ENCODE measurements at places on chromosomes 2 and 18. TPM values are rescaled to one million over a fixed set of nuclear protein-coding genes. Genes with fewer than 3 reads are reported as not detected.

GRCh38 chr2:232236200-232236599 lies 142.4 kb upstream of the ALPP start:
- 0 out of 2 replicates have a peak, but pooled peaks cover 4% of the 10 kb centered on the region for H3K36me3 ChIP-seq
- H3K4me3 ChIP-seq = no peak overlapping the region
- no peak for DNase-seq
- H3K27ac ChIP-seq = no peak overlapping the region
- no peaks in the 10 kb centered on the region for H3K27me3 ChIP-seq

DNA sequence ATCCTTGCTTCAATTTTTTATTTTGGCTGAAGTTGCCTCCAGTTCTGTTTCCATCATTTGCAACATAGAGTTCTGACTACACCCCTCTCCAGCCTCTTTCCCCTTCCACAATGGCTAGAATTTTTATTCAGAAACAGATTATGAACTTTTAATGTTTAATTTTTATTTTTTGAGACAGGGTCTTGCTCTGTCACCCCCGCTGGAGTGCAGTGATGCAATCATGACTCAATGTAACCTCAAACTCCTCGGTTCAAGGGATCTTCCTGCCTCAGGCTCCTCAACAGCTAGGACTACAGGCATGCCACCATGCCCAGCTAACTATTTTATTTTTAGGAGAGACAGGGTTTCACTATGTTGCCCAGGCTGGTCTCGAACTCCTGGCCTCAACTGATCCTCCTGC lies 2.8 kb downstream of the NTSR2 start:
- DNase-seq = peak; percentile 15
- H3K4me3 ChIP-seq = no peak overlapping the region
- H3K27me3 ChIP-seq = no peaks in the 10 kb centered on the region
- H3K4me1 ChIP-seq = peaks cover 47% of the 10 kb centered on the region
- no peaks in the 10 kb centered on the region for H3K36me3 ChIP-seq

DNA sequence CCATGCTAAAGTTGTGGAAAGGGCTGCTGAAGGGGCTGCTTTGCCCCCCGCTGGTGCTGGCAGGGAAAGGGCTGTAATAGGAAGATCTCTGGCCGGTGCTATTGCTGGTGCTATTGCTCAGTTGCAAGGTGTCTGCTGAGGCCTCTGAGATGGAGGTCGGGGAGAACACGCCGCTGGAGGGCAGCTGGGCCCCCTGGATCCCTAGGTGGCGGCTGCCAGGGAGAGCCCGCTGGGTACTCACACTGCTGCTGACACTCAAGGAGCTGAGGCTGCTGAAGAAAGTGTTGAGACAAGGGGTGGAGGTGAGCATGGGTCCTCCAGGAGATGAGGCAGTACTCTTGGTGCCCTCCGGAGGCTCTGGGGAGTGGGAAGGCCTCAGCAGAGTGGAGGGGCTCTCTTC lies 4.2 kb downstream of the FOXI3 start:
- H3K27ac ChIP-seq = no peak overlapping the region
- H3K27me3 ChIP-seq = peaks cover 31% of the 10 kb centered on the region
- DNase-seq = no peak
- H3K36me3 ChIP-seq = no peaks in the 10 kb centered on the region
- H3K4me1 ChIP-seq = no peaks in the 10 kb centered on the region

- H3K4me3 ChIP-seq = no peak overlapping the region
- H3K27me3 ChIP-seq = no peaks in the 10 kb centered on the region
- no peaks in the 10 kb centered on the region for H3K36me3 ChIP-seq
- no peak for DNase-seq
These were observed 418.5 kb upstream of the CNTNAP5 start for GRCh38 chr2:123606631-123607030.

- no peak overlapping the region for H3K27ac ChIP-seq
- H3K4me1 ChIP-seq = peaks cover 9% of the 10 kb centered on the region
- no peaks in the 10 kb centered on the region for H3K36me3 ChIP-seq
- H3K27me3 ChIP-seq = peaks cover 4% of the 10 kb centered on the region
- no peak for DNase-seq
These were observed 240.9 kb upstream of the APCDD1 start for GRCh38 chr18:10213526-10213925.

GRCh38 chr2:40564184-40564583 lies 112.3 kb upstream of the SLC8A1 start:
- H3K4me3 ChIP-seq = no peak overlapping the region
- H3K36me3 ChIP-seq = no peaks in the 10 kb centered on the region
- no peak overlapping the region for H3K27ac ChIP-seq
- H3K27me3 ChIP-seq = no peaks in the 10 kb centered on the region

DNA sequence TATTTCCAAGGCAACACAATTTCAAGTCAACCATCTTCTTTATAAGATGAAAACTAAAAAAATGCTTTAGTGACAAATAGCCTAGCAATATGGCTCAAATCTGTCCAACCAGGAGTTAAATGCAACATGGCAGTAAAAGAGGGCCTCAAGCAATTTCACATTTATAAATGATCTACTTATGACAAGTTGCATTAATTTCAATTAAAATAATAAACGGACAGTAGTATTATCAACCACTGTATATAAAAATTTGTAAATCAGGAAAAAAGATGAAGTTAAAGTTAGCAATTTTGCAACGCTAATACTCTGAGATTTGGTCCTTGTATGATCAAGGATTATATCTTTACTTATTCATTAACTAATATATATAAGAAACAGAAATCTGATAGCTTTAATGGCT lies 19.3 kb downstream of the CCDC88A start:
- H3K27me3 ChIP-seq = no peaks in the 10 kb centered on the region
- DNase-seq = no peak
- no peak overlapping the region for H3K4me3 ChIP-seq
- no peaks in the 10 kb centered on the region for H3K36me3 ChIP-seq
- no peaks in the 10 kb centered on the region for H3K4me1 ChIP-seq
- H3K27ac ChIP-seq = no peak overlapping the region

DNA sequence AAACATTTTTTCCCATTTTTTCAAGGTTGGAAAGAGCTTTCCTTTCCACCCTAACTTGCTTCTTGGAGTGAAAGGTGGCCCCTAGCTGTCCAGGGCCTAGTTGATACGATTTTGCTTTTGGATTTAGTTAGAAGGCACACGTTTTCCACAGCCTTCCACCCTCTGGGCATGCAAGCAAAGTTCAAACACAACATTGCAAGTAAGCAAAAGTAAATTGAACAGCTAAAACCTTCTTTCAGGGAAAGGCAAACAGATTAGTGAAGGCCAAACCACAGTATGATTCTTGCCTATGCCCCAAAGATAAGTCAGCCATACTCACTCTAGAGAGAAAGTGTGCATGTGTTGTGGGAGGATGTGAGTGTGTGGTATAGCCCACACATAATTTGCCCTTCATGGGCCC lies 273.7 kb upstream of the KLHL29 start:
- H3K27me3 ChIP-seq = 0 out of 2 replicates have a peak, but pooled peaks cover 4% of the 10 kb centered on the region
- H3K4me3 ChIP-seq = no peak overlapping the region
- H3K36me3 ChIP-seq = no peaks in the 10 kb centered on the region
- H3K27ac ChIP-seq = no peak overlapping the region

DNA sequence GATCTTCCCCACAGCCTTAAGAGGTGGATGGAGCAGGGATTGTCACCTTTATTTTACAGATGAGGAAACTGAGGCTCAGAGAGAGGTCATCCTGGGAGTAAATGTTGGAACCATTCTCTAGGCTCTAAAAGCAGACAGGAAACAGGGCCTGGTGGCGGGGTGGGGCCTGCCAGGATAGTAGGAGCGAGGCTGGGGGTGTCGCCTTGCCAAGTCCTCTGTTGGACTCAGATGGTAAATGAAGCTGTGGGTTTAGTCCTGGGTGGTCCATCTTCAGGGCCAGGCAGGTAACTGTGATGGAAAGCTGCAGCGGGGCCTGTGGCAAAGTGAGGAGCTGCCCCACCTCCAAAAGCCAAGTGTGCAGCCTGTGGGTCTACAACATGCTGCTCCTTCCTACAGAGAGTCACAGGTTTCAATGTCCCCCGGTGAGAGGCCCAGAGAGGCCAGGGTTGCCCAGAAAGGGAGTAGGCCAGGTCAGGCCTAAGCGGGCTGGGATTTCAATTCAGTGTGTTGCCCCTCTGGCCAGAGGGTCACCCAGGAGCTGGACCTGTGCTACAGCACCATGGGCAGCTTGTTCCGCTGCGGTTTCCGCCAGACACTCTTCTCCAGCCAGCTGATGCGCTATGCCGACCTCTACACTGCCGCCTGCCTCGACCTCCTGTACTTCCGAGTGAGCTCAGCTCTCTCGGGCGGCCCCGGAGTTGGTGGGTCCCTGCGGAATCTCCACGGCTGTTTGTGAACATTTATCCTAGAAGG lies 6.6 kb downstream of the NT5DC4 start:
- no peak overlapping the region for H3K4me3 ChIP-seq
- DNase-seq = no peak
- H3K27ac ChIP-seq = no peak overlapping the region

DNA sequence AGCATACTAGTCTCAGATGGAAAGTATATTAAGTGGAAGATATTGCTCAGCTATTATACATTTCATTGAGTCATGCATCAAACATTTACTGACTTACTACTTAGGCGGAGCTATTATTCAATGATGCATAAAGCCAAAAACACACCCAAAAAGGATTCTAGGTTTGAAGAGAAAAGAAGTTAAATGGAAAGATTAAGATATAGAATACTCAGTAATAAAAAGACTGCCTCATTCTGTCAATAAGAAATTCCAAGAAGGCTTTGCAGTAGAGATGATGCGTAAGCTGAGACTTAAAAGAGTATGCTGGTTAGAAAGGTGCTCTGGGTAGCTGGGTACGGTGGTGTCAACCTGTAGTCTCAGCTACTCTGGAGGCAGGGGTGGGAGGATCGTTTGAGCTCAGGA lies 27.6 kb downstream of the STK17B start:
- no peak for DNase-seq
- no peaks in the 10 kb centered on the region for H3K36me3 ChIP-seq
- H3K27me3 ChIP-seq = no peaks in the 10 kb centered on the region
- H3K4me1 ChIP-seq = no peaks in the 10 kb centered on the region

DNA sequence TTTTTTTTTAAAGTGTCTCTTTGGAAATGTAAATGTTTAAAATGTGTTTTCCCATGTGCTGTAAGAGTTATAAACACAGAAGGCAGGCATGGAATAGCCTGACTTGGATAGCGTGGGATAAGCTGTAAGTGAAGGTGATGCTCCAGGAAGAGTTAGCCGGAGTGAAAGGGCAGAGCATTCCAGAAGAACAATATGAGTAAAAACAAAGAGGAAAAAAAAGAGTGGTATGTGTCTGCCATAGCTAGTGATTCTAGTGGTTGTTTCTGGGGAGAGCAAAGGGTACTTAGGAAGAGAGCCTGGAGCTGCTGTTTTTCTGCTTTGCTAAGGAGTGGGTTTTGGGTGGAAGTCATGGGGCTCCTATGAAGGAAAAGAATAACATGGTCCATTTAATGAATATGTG lies 126.9 kb upstream of the DLGAP1 start:
- H3K36me3 ChIP-seq = no peaks in the 10 kb centered on the region
- DNase-seq = no peak
- no peaks in the 10 kb centered on the region for H3K4me1 ChIP-seq
- H3K27ac ChIP-seq = no peak overlapping the region
- no peaks in the 10 kb centered on the region for H3K27me3 ChIP-seq
- H3K4me3 ChIP-seq = no peak overlapping the region

GRCh38 chr2:132417430-132418035 lies 928 bp downstream of the GPR39 start:
- peak overlapping the region; percentile 77 for H3K27ac ChIP-seq
- H3K4me1 ChIP-seq = peaks cover 62% of the 10 kb centered on the region
- H3K4me3 ChIP-seq = peak overlapping the region; percentile 73
- H3K27me3 ChIP-seq = no peaks in the 10 kb centered on the region
- DNase-seq = peak; percentile 50

- H3K4me1 ChIP-seq = peaks cover 19% of the 10 kb centered on the region
- H3K4me3 ChIP-seq = no peak overlapping the region
- no peaks in the 10 kb centered on the region for H3K36me3 ChIP-seq
- no peak overlapping the region for H3K27ac ChIP-seq
These were observed 1.5 kb downstream of the KCNIP3 start for GRCh38 chr2:95298486-95299111.

DNA sequence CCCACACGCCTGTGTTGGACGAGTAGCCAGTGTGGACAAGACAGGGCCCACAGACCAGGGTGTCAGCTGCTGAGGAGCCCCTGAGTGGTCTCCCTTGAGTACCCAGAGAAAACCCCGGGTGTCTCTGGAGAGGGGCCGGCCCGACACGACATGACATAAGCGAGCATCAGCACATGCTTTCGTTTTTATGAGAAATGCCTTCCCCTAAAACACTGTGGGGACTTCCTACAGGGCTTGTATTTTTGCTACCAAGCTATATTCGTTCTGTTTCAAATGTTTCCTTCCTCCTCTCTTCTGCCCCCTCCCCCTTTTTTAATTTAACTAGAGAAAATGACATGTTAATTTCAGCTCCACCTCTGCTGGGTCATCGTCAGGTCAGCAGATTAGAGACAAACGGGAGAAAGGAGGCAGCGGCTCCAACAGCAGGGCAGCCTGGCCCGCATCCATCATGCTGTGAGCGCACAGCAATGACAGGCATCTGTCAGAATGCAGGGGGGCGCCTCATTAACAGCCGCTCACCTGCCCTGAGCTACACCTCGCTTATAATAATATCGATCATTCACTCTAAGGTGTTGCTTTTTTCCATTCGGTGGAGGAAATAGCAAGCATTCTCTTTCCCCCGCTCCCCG lies 286.2 kb downstream of the ZNF516 start:
- no peak overlapping the region for H3K4me3 ChIP-seq
- no peaks in the 10 kb centered on the region for H3K36me3 ChIP-seq
- no peak overlapping the region for H3K27ac ChIP-seq
- no peak for DNase-seq
- H3K27me3 ChIP-seq = peaks cover 82% of the 10 kb centered on the region

DNA sequence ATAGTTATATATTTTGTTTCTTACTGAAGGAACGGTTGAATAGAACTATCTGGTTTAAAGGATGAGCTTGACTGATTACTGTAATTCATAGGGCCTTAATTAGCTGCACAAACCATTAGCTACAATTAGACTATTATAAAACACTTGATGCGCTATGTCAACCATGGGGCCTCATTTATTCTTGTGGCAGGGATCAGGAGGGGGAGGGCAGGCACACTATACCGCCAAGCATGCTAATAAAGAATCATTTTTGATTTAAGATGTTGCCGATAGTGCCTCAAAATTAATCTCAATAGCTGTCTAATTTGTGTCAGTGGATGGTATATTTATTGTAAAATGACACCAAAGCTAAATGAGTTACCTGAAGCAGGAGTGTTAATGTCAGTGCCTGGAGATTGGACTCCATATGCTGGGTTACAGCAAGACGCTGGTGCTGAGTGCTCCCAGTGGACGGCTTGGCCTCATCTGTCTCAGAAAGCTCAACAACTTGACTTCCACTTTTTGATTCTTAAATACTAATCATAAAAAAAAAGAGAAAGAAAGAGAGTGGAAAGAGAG lies 1007.0 kb upstream of the CELF4 start:
- no peak overlapping the region for H3K27ac ChIP-seq
- H3K4me3 ChIP-seq = no peak overlapping the region
- no peaks in the 10 kb centered on the region for H3K27me3 ChIP-seq
- no peaks in the 10 kb centered on the region for H3K36me3 ChIP-seq
- DNase-seq = no peak

The APCDD1 gene
- total RNA-seq = not detected

The CYP26B1 gene
- 0.55 TPM for total RNA-seq

The ARL4C gene
- total RNA-seq = 51.3 TPM

The KLF7 gene
- total RNA-seq = 12.5 TPM

The KRTCAP3 gene
- 62.9 TPM for total RNA-seq

The KIF1A gene
- not detected for total RNA-seq

The SCN7A gene
- not detected for total RNA-seq

The RBFA gene
- 22.4 TPM for total RNA-seq

The IL1R2 gene
- total RNA-seq = 3.8 TPM

The FOXD4L1 gene
- 0.43 TPM for total RNA-seq

The RBKS gene
- 6.8 TPM for total RNA-seq

The CHCHD5 gene
- 64.3 TPM for total RNA-seq

Measured in PC-9 (cell line).